ENCODE measurements at places on chromosomes 3 and 15. TPM values are rescaled to one million over a fixed set of nuclear protein-coding genes. Genes with fewer than 3 reads are reported as not detected.

The SNTN gene
- not detected for total RNA-seq

The IGSF11 gene
- 0.32 TPM for total RNA-seq

- DNase-seq, result no peak
These were observed 17.9 kb upstream of the SLC2A2 start for GRCh38 chr3:171044384-171044783.

GRCh38 chr3:10551139-10551538, 45.8 kb upstream of the ATP2B2 start:
- DNase-seq, result no peak

GRCh38 chr3:149251186-149251585, 29.6 kb upstream of the CP start:
- DNase-seq, result no peak

Data from heart left ventricle (tissue), 16 donors.